ENCODE measurements at places on chromosomes 3 and 15. TPM values are rescaled to one million over a fixed set of nuclear protein-coding genes. Genes with fewer than 3 reads are reported as not detected.

- peaks cover 7% of the 10 kb centered on the region for H3K4me1 ChIP-seq
- no peak for DNase-seq
- peak overlapping the region; percentile 17 for H3K27ac ChIP-seq
- H3K27me3 ChIP-seq = no peaks in the 10 kb centered on the region
- peaks cover 85% of the 10 kb centered on the region for H3K36me3 ChIP-seq
- no peak overlapping the region for H3K4me3 ChIP-seq
Observed at GRCh38 chr3:123122525-123123315, 55.9 kb downstream of the PDIA5 start.

GRCh38 chr3:38015485-38015884 is 14.0 kb downstream of the PLCD1 start:
- H3K4me1 ChIP-seq = no peaks in the 10 kb centered on the region
- H3K27me3 ChIP-seq = no peaks in the 10 kb centered on the region
- peak; percentile 25 for DNase-seq
- H3K4me3 ChIP-seq = no peak overlapping the region
- H3K27ac ChIP-seq = no peak overlapping the region
- H3K36me3 ChIP-seq = peaks cover 28% of the 10 kb centered on the region

DNA sequence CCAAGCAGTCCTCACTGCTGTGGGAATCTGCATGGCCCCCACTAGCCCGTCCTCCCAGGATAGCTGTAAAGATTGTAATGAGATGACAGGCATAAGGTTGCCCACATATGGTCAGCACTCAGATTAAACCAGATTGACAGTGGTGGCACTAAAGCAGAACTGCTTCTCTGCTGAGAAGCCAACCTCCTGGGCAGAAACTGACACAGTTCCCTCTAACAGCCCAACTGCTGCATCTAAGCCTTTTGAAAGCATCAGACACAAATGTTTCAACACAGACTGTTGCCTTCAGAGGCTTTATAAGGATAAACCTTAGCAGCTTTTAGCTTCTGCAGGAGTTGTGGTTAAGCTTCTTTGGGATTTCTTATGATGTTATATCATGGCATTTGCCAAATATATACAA is 13.0 kb downstream of the DCLK3 start:
- no peak for DNase-seq
- H3K4me3 ChIP-seq = no peak overlapping the region
- H3K4me1 ChIP-seq = no peaks in the 10 kb centered on the region

DNA sequence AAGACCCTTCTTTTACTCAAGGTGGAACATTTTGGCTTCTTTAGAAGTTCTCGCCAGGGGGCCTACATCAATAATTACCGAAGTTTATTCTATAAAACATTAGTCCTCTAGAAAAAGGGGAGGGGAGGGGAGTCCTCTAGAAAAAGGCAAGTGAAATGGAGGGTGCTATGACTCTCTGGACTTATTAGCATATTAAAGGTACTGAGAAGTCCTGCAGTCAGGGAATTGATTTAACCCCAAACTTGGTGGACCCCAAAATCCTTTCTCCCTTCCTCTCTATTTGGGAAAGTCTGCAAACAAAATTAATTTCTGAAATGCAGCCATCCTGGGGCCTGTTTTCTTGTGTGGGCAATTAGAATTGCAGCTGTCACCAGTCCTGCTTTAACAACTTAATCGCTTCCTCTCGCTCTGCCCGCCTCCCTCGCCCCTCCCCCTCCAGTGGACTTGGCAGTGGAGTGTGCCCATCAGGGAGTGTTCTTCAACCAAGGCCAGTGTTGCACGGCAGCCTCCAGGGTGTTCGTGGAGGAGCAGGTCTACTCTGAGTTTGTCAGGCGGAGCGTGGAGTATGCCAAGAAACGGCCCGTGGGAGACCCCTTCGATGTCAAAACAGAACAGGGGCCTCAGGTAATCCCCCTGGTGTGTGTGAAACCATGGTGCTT is 18.9 kb upstream of the LRRK1 start:
- DNase-seq = no peak
- H3K4me1 ChIP-seq = peaks cover 27% of the 10 kb centered on the region
- H3K4me3 ChIP-seq = no peak overlapping the region
- no peak overlapping the region for H3K27ac ChIP-seq
- no peaks in the 10 kb centered on the region for H3K27me3 ChIP-seq

- H3K27me3 ChIP-seq = no peaks in the 10 kb centered on the region
- H3K4me3 ChIP-seq = no peak overlapping the region
- no peaks in the 10 kb centered on the region for H3K36me3 ChIP-seq
- no peak overlapping the region for H3K27ac ChIP-seq
- H3K4me1 ChIP-seq = no peaks in the 10 kb centered on the region
Observed at GRCh38 chr3:153445817-153446216, 283.8 kb downstream of the RAP2B start.

DNA sequence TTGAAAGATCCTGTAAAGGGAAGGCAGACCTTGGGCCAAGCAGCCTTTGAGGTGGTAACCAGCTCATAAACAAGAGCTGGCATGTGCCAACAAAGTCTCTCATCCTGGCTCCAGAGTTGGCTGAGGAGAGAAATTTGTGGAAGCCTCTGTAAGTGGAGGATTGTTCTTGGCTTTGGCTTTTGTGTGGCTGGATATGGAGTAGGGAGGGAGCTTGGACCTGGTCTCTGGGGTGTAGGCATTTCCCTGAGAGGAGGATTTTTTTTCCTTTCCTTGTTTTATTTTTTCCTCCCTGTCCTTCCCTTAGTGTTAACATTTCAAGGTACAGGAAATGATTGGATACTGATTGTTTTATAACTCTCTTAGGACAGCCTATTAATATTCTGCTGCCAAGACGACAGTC is 60.8 kb downstream of the ZNF609 start:
- no peak overlapping the region for H3K4me3 ChIP-seq
- no peaks in the 10 kb centered on the region for H3K36me3 ChIP-seq
- H3K27ac ChIP-seq = peak overlapping the region; percentile 7
- DNase-seq = no peak
- no peaks in the 10 kb centered on the region for H3K27me3 ChIP-seq
- peaks cover 23% of the 10 kb centered on the region for H3K4me1 ChIP-seq

- DNase-seq = no peak
- H3K4me3 ChIP-seq = no peak overlapping the region
- H3K27ac ChIP-seq = no peak overlapping the region
- H3K4me1 ChIP-seq = peaks cover 7% of the 10 kb centered on the region
Observed at GRCh38 chr3:106590216-106590615, 721.4 kb upstream of the CBLB start.

DNA sequence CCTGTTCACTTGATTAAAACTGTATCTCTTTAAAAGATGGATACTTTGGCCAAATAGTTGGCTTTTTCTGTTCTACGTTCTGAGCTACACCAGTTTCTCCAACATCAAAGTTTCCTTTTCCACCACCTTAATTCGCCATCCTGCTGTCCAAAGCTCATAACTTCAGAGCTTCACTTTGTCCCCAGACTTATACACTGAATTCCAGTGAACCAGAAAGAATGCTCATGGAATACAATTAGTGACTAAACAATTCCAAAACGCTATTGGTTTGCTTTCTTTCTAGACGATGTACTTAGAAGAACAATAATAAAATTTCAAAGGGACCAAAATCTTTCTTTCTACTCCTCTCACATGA is 23.2 kb downstream of the GPR15 start:
- H3K36me3 ChIP-seq = no peaks in the 10 kb centered on the region
- H3K27ac ChIP-seq = no peak overlapping the region
- no peak for DNase-seq
- H3K4me3 ChIP-seq = no peak overlapping the region
- H3K4me1 ChIP-seq = no peaks in the 10 kb centered on the region
- peaks cover 48% of the 10 kb centered on the region for H3K27me3 ChIP-seq

DNA sequence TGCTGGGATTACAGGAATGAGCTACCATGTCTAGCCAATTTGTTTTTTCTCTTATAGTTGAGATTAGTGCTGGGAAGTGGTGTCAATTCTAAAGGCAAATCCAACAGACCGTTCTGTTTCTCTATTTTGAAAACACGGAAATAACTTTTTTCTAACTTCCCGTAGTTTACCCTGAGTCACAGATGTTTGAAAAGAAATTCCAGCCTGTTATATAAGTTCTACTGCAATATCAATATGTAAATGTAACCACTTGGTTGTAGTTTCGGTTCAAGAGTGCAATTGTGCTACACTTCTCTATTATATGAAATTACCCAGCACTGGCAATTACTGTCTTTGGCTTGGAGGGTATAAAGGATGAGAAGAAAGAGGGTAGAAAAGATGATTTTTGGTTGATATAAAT is 22.3 kb upstream of the GNB4 start:
- DNase-seq = peak; percentile 36
- no peak overlapping the region for H3K4me3 ChIP-seq
- H3K4me1 ChIP-seq = no peaks in the 10 kb centered on the region
- H3K36me3 ChIP-seq = no peaks in the 10 kb centered on the region

GRCh38 chr15:74873756-74874424 is 725 bp upstream of the SCAMP2 start:
- H3K27me3 ChIP-seq = peaks cover 7% of the 10 kb centered on the region
- H3K4me1 ChIP-seq = peaks cover 12% of the 10 kb centered on the region
- H3K4me3 ChIP-seq = peak overlapping the region; percentile 96
- no peak for DNase-seq

DNA sequence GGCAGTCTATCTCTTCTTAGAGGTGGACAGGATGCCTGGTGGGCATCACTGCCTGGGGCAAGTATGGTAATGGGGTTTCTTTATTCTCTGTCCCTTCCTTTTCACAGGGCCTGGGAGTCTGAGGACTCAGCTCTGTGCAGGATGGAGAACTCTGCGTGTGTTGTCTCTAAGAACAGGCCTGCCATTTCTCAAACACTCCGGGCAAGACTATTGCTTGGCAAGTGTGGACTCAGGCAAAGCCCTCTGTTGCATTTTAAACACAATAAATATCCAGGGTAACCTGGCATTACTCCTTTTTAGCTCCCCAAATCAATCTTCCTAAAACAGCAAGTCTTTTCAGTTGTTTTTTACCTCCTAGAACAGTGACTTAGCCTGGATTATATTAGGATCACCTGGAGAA is 185.1 kb upstream of the ROPN1 start:
- no peak overlapping the region for H3K4me3 ChIP-seq
- H3K27me3 ChIP-seq = peaks cover 15% of the 10 kb centered on the region
- no peak for DNase-seq

DNA sequence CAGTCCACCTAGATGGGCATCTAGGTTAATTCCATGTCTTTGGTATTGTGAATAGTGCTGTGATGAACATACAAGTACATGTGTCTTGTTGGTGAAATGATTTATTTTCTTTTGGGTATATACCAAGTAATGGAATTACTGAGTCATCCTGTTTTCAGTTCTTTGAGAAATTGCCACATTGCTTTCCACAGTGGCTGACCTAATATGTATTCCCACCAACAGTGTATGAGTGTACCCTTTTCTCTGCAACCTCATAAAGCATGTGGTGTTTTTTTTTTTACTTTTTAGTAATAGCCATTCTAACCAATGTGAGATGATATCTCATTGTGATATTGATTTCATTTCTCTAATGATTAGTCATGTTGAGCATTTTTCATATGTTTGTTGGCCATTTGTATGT is 86.0 kb upstream of the NDN start:
- H3K36me3 ChIP-seq = no peaks in the 10 kb centered on the region
- H3K4me1 ChIP-seq = no peaks in the 10 kb centered on the region
- H3K4me3 ChIP-seq = no peak overlapping the region
- H3K27me3 ChIP-seq = no peaks in the 10 kb centered on the region
- H3K27ac ChIP-seq = no peak overlapping the region

Gene SOX14
- not detected for total RNA-seq

Gene LRRC31
- total RNA-seq = not detected

Gene RBP2
- total RNA-seq = not detected

Gene SCAMP5
- 0.88 TPM for total RNA-seq

Gene TBC1D23
- total RNA-seq = 64.4 TPM

Gene EIF1B
- total RNA-seq = 19.2 TPM

Gene EIF4A2
- total RNA-seq = 438 TPM

Measured in osteoblast (primary cell).